LHCN-M2 (cell line): ENCODE measurements at places on chromosomes 16 and 17. TPM values are rescaled to one million over a fixed set of nuclear protein-coding genes. Genes with fewer than 3 reads are reported as not detected.

- no peak for DNase-seq
These were observed 7.8 kb downstream of the SUPT4H1 start for GRCh38 chr17:58344047-58344790.

GRCh38 chr17:71983828-71984227 is 137.0 kb upstream of the SOX9 start:
- DNase-seq: no peak

GRCh38 chr16:11687601-11688519 is 19.6 kb downstream of the SNN start:
- no peak for DNase-seq

DNA sequence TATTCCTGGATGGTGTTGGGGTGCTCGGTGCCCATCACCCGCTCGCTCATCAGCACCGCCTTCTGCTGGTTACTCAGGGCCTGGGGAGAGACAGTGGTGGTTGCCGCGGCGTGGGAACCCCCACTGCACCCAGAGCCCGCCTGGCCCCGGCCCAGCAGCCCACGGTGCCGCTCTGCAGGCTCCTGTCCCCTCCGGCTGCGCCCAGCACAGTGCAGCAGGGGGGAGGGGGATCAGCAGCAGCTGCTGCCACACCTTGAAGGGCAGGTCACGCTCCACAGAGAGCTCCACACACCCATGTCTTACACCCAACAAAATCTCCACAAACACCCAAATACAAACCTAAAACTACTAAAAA is 18.8 kb downstream of the CLUH start:
- DNase-seq: no peak

DNA sequence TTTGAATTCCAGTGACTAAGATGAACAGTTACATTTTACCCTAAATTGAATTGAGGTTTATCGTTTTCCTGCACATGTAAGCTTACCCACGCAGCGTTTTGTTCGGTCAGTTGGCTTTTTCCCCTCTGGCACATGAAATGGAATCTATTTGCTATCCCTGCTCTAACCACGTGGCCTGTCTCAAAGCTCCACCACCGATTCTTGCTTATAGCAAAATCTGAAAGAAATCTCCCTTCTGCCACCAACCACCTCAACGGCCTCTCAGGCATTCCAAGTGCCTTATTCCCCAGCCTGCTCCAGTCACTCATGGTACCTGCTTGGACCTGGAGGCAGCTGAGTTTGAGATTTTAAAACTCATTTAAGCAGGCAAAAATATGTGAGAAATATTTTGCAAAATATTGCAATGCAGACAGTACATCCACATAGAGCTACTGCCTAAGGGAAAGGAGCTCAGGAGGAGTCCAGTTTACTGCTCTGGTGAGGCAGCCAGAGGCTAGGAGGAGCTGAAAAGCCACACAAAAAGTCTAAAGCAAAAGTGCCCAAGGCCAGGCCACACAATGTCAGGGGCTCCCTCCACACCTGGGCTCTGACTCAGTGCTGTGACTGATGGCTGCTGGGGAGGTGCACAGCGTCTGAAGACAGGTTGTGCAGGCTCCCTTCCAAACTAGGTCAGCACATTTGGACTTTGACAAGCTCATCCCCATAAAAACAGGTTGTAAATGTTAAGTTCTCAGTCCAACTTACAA is 26.4 kb downstream of the ARHGAP17 start:
- peak; percentile 51 for DNase-seq

DNA sequence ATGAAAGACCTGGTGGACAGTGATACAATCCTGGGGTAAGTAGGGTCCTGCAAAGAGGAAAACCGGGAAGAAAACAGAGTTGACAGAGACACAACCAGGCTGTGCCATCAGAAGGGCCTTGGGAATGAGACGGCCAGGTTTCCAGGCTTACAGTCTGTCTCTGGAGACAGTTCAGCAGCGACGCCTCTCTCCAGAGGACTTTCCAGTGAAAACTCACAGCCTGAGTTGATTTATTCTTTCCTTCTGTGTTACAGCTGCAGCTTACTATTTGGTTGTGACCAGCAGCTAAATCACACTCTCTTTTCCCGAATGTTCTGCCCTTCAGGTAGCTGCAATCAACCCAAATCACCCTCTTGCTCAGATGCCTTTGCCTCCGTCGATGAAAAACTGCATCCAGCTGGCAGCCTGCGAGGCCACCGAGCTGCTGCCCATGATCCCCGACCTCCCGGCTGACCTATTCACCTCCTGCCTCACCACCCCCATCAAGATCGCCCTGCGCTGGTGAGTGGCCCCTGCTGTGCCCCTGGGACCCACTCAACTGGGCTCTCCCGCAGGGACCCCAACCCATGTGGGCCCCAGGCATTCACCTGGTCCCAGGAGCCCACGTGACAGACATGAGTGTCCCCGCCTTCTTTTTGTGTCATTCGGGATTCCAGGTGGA is 209.2 kb downstream of the RPTOR start:
- DNase-seq: no peak

- no peak for DNase-seq
These were observed 48.4 kb downstream of the PDPK1 start for GRCh38 chr16:2586241-2586640.

Gene VTN
- total RNA-seq: 0.40 TPM in 1 of 2 replicates, not detected in the other

Gene TMEM88
- total RNA-seq: 1.1 TPM in 1 of 2 replicates, not detected in the other

Gene EEF2K
- 15.1 and 16.1 TPM in 2 replicates for total RNA-seq

Gene C17orf78
- not detected in 2 replicates for total RNA-seq

Gene KAT7
- total RNA-seq: 36.3 and 38.2 TPM in 2 replicates
